ENCODE measurements at places on chromosomes 4 and X. TPM values are rescaled to one million over a fixed set of nuclear protein-coding genes. Genes with fewer than 3 reads are reported as not detected.

The CPZ gene
- total RNA-seq, result not detected

The DNAAF6 gene
- not detected for total RNA-seq

The CLTRN gene
- total RNA-seq, result not detected

The AMER1 gene
- 4.2 TPM for total RNA-seq

The TMEM33 gene
- 60.1 TPM for total RNA-seq

The IBSP gene
- total RNA-seq, result not detected

The P2RY10 gene
- not detected for total RNA-seq

The TREX2 gene
- not detected for total RNA-seq

The XPNPEP2 gene
- total RNA-seq, result not detected

The SSX4B gene
- total RNA-seq, result not detected

The XKRX gene
- not detected for total RNA-seq

The ZBED1 gene
- total RNA-seq, result 53.6 TPM

The FBXO8 gene
- total RNA-seq, result 11.8 TPM

The LAMTOR3 gene
- 53.4 TPM for total RNA-seq

The MMGT1 gene
- 16.6 TPM for total RNA-seq

The KLF8 gene
- total RNA-seq, result not detected

The GIMD1 gene
- total RNA-seq, result not detected

The SATL1 gene
- not detected for total RNA-seq

The CPE gene
- 44.4 TPM for total RNA-seq

The RASSF6 gene
- not detected for total RNA-seq

The OPHN1 gene
- total RNA-seq, result 1.7 TPM

The SHISA3 gene
- total RNA-seq, result 6.1 TPM

The CBLL2 gene
- not detected for total RNA-seq

The CABS1 gene
- total RNA-seq, result not detected
